Amygdala (tissue), 56 donors: ENCODE measurements at places on chromosomes 3 and 15.

- DNase-seq: no peak
Measured at GRCh38 chr3:10762611-10763247, 53.3 kb upstream of the SLC6A11 start.

GRCh38 chr3:173857154-173857553, 459.6 kb downstream of the NLGN1 start:
- DNase-seq: no peak

- no peak for DNase-seq
Measured at GRCh38 chr3:69214241-69214640, 91.8 kb upstream of the LMOD3 start.

- no peak for DNase-seq
Measured at GRCh38 chr3:129281726-129282125, 3.1 kb downstream of the HMCES start.

- no peak for DNase-seq
Measured at GRCh38 chr3:46667061-46667621, 26.3 kb downstream of the ALS2CL start.

DNA sequence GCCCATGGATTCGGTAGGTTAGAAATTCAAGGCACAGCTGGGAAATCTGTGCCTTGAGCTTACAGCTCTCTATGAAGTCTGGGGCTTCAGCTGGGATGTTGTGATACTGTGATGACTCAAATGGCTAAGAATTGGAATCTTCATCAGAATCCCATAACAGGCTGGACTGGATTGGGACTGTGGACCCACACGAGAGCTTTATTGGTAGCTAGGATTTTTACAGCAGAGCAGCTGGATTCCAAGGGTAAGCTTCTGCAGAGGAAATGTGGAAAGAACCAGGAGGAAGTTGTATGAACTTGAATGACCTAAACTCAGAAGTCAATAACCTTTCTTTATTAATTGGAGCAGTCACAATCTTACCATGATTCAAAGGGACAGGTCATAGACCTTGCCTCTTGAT, 1187.1 kb downstream of the ROBO1 start:
- DNase-seq: no peak

DNA sequence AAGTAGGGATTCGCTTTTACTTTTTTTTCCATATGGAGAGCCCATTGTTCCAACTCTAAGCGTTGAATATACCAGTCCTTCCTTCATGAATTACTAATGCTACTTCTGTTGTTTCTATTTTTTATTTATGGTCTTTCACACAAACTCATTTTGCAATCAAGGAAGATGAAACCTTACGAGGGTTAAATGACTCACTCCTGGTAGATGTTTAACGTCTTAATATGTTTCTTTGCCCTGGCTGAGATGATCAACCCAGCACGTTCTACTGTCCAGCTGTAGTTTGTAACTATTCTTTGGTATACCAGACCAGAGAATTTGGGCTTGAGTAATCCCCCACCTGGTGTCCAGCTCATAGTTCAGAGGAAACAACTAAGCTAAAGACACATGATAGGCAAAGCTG, 23.1 kb downstream of the CDCP1 start:
- no peak for DNase-seq

- DNase-seq: no peak
Measured at GRCh38 chr3:138254216-138254615, 67.1 kb downstream of the ARMC8 start.

GRCh38 chr3:126152901-126153694, 27.3 kb downstream of the ALDH1L1 start:
- no peak for DNase-seq

- no peak for DNase-seq
Measured at GRCh38 chr3:157718800-157719199, 215.6 kb upstream of the VEPH1 start.

DNA sequence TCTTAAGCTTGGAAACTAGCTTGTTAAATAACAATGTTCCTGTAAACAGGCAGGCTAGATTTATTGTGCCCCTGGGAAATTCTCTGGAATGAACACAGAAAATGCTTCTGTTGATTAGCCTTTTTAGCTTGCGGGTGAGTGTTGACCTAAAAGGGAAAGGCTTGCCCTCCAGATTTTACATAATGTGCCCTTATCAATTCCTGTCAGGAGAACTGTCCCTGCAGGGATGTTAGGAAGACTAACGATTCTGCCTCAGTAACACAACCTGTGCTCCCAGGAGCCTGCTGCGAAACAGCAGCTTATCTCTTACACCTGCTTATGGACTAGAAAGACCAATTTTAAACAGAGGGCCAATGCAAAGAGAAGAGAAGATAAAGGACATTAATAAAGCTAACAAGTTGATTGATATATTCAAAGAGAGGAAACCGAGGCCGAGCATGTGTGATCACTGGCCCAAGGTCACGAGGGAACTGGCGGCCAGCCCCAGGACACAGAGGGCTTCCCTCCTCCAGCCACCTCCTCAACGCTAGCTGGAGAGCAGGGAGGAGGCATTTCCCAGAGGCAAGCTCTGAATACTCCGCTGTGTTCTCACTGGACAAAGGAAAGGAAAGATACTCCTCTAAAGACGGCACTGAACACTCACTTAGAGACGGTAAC, 48.4 kb upstream of the TJP1 start:
- peak; percentile 38 for DNase-seq

GRCh38 chr15:41904541-41905005, 10.7 kb upstream of the SPTBN5 start:
- DNase-seq: peak; percentile 51

DNA sequence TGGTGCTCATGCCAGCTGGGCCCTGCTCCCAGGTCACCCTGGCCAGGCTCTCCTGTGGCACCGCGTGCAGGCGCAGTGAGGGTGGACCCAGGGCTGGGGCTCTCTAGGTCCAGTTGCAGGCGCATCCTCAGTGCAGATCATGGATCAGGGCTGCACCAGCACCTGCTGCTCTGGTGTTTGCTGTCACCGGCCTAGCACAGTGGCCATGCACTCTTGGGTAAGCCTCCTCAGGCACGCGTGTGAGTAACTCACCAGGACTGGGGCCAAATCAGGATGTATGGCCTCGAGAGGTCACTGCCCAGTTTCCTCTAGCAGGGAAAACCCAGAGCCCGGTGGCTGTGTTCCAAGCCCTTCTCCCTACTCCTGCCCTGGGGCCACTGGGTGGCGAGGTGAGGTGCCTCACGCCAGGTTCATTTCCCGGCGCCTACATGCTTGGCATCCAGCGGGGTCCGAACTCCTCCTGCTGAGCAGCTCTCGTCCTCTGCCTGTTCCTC, 45.5 kb upstream of the SLC41A3 start:
- no peak for DNase-seq

- no peak for DNase-seq
Measured at GRCh38 chr15:101488300-101489164, 975 bp downstream of the PCSK6 start.

DNA sequence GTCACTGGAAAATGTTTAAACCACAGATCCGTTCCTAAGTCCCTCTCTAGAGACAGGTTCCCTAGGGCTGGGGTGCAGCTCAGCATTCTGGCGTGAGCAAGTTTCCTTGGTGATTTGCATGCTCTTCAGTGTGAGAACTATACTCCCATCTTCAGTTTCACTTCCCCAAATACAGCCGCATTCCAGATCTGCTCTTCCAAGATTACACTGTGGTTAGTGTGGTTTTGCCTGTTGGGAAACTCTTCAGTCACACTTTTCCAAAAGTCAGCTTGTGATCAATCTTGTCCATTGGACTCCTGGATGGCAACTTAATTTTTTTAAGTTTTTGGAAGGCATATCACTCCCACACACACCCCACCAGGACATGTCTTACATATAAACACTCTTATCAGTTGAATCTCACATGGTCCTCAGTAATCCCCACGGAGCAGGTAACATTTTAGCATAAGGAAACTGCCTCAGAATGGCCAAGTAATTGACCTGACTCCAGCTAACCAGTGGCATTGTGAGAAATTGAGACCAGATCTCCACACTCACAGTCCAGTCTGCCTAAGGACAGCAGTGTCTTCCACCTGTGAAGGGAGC, 33.5 kb upstream of the PTPN23 start:
- DNase-seq: no peak

GRCh38 chr15:44593042-44593736, 56.2 kb downstream of the EIF3J start:
- no peak for DNase-seq

DNA sequence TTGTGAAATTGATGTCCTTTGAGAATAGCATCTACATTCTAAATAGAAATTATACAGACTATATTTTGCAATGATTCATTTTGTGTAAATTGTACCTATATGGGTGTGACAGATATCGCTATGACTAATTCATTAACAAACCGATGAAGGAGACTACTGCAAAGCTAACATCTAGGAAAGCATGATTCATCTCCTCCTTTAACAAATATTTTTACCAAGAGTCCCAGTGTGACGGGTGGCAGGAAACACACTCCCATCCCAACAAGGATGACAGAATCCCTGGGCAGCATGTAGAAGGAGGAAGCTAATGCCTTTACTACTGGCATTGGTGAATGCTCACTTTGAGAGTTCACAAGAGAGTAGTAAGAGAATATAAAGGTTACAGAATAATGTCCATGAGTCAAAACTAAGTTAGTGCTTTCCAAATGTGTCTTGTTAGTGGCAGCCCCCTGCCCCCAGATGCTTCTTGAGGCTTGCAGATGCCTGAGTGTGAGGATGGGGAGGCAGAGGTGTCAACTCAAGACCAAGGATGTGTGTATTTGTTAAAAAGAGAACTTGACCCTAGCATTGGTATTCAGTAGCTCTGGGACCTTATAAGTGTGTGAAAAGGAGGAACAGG, 180.6 kb downstream of the FMN1 start:
- DNase-seq: no peak

- no peak for DNase-seq
Measured at GRCh38 chr3:11250902-11251806, 21.0 kb upstream of the ATG7 start.

DNA sequence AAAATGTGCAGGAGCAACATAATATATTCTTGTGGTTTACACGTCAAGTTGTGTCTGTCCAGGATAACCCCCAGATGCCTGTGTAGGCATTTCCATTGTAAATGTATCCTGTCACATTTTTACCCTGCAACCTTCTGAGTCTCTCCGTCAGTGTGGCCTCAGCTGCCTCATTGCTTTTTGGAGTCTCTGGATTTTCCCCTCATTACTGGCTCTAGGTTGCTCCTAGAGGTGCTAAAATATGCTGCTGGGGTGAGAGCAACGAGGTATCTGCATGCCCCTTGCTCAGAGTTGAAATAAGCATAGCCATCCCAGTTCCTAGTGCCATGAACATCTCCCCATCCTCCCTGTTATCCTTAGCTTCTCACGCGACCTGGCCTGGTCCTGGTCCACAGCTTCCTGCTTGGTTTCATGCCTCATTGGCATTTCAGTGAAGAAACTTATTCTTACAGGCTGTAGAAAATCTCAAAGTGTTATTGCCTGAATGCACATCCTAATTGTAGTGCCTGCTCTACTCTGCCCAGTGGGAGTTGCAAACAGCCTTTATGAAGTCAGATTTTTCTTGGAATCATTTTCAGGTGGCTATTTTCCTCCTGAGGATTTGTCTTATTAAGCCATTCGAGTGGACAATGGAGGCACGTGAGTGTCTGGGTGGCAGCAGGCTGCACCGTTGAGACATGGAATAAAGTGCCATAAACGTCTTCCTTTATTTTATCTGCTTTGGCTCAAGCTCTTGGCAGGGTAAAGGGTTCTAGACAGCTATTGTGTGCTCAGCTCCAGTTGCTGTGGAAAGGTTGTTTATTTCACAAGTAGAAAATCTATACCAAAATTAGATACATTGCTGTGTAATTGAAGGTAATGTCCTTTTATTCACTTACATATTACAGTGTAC, 33.2 kb downstream of the OXNAD1 start:
- DNase-seq: no peak

DNA sequence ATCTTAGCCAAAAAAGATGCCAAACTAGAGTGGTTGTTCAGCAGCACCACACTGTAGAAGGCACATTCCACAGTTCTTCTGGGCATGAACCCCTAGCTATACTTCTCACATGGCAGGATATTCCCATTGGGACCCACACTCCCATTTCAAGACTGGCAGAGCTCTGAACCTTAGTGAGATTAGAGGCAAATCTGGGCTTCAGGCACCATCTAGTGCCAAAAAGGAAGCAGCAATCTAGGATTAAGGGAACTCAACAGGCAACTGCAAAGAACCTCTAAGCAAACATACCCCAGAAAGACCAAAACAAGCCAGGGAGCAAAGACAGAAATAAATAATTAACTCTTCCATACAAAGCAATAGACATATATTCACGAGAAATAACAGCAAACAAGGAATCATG, 66.2 kb downstream of the TAFA4 start:
- DNase-seq: no peak

DNA sequence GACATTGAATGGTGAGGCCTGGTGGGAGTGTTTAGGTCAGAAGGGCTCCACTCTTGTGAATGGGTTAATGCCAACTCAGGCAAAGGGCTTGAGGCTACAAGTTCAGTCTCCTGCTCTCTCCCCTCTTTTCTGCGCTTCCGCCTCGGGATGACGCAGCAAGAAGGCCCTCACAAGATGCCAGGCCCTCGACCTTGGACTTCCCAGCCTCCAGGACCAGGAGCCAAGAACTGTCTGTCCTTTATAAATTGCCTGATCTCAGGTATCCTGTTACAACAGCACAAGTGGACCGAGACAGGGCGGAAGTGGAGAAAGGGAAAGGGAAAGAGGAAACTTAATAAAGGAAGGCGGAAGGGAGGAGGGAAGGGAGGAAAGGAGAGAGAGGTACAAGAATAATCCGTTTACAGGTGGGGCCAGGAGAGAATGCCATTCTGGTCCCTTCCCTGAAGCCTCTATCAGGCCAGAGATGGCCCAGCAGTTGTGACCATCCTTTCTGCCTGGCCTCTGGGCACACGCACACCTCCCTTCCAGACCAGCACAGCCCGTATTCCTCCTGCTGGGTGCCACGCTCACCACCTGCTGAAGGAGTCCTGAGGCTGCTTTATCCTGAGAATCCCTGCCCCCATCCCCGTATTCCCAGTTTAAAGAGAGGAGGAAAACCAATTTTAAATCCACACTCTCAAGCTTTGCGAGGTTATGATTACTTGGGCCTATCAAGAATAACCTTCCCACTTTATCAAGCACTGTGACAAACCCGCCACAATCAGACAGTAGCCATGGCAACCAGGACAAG, 64.2 kb downstream of the OXNAD1 start:
- peak; percentile 20 for DNase-seq

- DNase-seq: no peak
Measured at GRCh38 chr3:6229778-6230410, 631.0 kb upstream of the GRM7 start.

DNA sequence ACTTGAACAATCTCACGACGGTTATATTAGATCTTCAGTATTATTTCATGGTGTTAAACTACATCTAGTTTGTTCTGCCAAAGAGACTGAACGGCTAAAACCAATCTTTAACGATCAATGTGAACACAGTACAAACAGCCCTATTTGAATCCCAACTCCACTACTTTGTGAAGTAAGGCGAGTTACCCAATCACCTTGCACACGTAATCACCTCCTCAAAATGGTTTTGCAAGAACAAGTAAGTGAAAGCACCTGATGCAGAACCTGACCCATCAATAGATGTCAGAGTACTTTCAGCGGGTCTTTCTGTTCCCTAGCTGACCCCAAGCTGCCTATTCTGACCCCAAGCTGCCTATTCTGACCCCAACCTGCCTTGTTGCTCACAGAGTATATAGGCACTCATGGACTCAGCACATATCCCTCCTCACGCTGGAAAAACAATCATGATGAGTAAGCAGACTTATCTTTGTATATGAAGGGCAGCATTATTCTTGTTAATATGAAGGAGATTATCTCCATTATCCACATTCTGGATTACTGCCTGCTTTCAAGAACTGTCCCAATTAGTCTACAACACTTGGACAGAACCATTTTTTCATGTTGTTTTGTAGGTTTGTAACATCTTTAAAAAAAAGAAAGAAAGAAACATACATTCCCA, 3.7 kb downstream of the KPNA1 start:
- no peak for DNase-seq
